Fibroblast of the conjunctiva (primary cell): ENCODE measurements at places on chromosomes 1 and 21.

DNA sequence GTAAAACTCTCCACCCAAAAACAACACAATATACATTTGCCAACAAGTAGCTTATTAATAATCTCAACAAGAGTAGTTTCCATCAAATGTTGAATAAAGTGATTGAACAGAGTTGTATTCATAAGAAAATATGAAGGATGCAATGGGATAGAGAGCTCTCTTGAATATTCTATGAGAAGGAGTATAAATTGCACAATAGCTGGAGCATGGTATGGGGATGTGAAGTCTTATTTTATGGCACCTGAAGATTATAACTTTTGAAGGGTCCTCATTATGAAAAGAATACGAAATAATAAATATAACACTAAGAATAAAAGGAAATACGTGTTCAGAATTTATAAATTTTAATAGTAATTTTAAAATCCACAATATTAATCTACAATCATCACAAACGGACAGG lies 1415.1 kb downstream of the KCNT2 start:
- no peak for DNase-seq

DNA sequence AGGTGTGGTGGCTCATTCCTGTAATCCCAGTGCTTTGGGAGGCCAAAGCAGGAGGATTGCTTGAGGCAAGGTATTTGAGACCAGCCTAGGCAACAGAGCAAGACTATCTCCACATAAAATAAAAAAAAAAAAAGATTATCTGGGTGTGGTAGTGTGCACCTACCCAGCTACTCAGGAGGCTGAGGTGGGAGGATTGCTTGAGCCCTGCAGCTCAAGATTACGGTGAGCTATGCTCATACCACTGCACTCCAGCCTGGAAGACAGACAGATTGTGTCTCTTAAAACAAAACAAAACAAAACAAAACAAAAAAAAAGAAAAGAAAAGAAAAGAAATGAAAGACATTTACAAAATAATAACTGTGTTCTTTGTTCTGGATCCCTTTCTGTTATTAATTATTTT lies 6.1 kb upstream of the TLCD4 start:
- no peak for DNase-seq

GRCh38 chr1:92992054-92992453 lies 30.8 kb upstream of the DIPK1A start:
- DNase-seq: no peak

DNA sequence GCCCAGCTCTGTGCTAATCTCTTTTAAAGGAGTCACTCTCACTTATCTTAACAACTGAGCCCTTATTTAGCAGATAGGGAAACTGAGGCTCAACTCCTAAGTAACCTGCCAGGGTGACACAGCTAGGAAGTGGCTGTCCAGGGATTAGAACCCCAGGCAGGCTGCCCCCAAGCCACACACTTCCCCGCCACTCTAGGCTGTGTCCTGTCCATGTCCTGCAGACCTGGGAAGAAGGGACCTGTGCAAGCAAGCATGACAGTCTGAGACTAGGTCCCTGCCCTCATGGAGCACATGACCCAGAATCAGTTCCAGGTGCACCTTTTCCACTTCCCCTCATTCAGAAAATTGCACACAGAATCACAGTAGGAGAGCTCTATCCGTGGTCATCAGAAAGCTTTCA lies 12.2 kb downstream of the KIAA1614 start:
- no peak for DNase-seq

GRCh38 chr1:78095593-78095992 lies 49.8 kb downstream of the GIPC2 start:
- peak; percentile 75 for DNase-seq

DNA sequence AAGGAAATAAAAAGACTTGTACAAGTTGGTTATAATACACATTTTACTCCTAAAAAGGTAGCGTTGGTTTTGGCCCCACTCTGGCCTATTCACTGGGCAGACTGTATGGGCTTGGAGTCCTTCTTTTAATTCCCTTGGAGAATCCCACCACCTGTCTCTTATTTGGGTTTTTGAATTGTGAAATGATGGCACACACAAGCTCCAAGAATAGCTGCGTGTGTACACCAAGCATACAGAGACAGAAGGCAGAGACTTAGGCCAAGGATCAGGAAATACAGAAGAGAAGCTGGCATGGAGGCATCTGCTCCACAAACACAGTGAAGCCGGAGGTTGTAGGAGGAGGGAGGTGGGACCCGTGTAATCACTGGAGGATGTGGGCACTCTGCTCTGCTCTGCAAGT lies 29.1 kb downstream of the DDR2 start:
- no peak for DNase-seq

GRCh38 chr21:44471341-44471740 lies 16.0 kb downstream of the LRRC3 start:
- DNase-seq: no peak

GRCh38 chr1:199909137-199909536 lies 118.4 kb upstream of the NR5A2 start:
- DNase-seq: no peak

GRCh38 chr21:26095131-26095530 lies 75.4 kb downstream of the APP start:
- DNase-seq: no peak

- no peak for DNase-seq
These were observed 434.6 kb upstream of the PRMT6 start for GRCh38 chr1:106621853-106622252.

- no peak for DNase-seq
These were observed 54.1 kb downstream of the KLHDC7A start for GRCh38 chr1:18534810-18535205.

DNA sequence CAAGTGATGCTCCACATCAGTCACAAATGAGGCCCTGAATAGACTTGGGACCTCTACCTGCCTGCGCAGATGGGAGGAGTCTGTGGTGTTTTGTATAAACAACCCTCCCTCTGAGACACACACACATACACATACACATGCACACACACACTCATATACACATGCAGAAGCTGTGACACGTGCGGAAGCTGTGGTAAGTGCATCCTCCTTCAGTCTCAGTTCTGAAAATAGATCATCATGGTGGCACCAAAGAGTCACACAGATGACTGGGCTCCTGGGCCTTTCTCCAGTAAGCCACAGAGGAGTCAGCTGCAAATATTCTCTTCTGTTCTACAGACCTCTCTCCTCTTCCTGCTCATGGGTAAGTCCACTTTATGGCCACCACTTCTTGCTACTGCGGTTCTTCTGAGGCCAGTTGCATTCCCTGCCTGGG lies at the start of gene LY9:
LY9 (plus strand) TSS at position 224 of the 433 bp plus-strand sequence; CDS start at position 238, 14 bp downstream.
- no peak for DNase-seq

- no peak for DNase-seq
These were observed 76.1 kb upstream of the KIAA0040 start for GRCh38 chr1:175268720-175269119.

DNA sequence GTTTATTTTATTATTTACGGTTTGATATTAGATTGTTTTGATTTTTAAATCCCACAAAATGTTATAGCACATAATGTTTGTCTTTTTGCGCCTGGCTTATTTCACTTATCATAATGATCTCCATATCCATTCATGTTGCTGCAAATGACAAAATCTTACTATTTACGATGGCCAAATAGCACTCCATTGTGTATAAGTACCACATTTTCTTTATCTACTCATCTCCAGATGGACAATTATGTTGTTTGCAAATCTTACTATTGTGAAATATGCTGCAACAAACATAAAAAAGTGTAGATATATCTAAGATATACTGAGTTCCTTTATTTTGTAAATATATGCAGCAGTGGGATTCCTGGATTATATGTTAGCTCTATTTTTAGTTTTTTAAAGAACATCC lies 1568.3 kb downstream of the AMY1C start:
- DNase-seq: no peak

DNA sequence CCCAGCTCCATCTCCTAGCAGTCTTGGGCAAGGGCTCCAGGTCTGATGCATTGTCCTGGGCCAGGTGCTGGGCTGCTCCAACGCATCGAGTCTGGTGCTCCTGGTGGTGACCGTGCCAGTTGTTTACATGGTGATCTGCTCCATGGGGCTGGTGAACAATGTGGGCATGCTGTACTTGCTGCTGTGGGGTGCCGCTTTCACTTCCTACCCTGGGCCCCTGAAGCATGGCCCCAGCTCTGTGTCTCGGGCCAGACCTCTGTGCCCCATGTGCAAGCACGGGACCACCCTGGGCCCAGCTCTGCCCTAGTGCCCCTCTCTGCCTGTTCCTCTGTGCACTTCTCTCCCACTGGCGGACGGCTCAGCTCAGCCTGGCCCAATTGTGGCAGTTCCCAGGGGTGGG lies 119.4 kb downstream of the MAST2 start:
- no peak for DNase-seq

DNA sequence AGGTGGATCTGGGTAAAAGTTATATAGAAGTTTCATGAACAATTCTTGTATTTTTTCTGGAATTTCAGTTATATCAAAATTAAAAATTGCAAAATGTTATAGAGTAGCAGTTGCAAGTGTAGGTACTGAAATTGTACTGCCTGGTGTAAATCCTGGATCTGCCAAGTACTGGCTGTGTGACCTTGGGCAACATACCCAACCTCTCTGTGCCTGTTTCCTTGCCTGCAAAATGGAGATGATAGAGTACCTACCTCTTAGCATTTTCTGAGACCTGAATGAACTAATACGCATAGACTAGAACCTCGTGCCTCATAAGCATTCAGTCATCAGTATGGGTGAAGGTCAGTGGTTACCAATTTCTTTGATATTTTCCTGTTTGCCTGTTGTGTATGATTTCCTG lies 290.0 kb upstream of the KAZN start:
- no peak for DNase-seq

- no peak for DNase-seq
These were observed 144.5 kb upstream of the DNAH14 start for GRCh38 chr1:224785040-224785328.

DNA sequence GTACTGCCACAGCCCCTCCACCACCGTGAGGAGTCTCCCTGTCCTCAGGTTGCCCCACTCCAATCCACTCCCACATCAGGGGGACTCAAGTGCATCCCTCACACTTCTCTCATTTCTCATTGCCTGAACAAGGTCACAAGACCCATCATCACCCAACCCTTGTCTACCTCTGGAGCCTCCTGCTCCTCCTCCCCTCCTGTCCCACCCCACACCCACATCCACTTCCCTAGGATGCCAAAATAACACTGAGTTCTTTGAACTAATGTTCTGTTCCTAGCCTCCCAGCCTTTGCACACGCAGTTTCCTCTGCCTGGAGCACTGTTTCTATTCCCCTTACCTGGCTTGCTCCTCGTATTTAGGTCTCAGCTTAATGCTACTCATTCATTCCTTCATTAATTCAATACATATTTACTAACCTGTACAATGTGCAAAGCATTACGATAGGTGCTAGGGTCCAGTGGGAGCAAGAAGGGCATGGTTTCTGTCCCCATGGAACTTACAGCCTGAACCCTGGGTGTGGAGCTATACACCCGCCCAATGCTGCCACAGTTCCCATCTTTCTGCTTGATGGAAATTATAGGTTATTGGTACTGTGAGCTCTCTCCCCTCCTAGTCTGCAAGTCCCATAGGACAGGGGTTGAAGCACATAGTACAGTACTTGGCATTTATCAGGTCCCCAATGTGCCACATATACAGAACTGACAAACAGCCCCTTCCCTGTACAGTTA lies 96.1 kb upstream of the GRIK3 start:
- DNase-seq: no peak

DNA sequence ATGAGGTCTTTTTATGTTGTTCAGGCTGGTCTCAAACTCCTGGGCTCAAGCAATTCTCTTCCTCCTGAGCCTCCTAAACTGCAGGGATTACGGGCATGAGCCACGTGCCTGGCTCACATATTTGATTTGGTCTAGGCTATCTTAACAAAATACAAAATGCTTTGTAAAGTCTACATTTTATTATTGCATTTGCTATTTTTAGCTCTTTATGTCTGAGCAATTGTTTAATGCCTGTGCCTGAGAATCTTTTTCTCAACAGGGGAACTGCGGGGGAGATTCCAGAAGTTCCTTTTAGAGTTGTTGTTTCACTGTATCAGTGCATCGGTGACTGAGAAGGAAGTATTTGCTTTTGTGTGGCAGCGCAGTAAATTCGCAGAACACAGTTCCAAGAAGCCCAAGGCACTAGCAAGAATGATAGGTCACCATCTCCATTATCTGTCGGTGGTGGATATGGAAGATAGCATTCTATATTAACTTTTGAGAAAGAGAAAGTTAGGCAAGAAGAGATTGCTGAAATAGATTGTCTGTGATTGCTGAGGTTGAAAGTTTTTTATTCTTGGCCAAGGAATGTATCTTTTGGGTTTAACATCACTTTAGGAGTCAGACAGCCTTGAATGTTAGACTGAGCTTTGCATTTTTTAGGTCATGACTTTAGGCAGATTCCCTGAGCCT lies 167.3 kb downstream of the PDE4B start:
- DNase-seq: no peak

DNA sequence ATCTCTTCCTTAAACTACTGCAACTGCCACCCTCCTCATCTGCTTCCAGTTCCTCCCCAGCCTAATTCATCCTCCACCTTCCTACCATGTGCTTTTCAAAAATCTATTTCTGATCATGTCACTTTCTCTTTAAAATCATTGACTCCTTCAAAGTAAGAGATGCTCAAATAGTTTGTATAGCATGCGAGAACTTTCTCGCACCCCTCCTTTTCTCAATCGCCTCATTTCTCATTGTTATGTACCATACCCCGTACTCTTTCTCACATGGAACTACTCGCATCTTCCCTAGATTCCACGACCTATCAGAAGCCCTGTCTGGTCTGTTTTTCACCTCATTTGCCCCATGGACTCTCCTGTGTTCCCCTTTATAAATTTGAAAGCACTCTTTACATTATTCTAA lies 238.2 kb downstream of the NRIP1 start:
- no peak for DNase-seq

DNA sequence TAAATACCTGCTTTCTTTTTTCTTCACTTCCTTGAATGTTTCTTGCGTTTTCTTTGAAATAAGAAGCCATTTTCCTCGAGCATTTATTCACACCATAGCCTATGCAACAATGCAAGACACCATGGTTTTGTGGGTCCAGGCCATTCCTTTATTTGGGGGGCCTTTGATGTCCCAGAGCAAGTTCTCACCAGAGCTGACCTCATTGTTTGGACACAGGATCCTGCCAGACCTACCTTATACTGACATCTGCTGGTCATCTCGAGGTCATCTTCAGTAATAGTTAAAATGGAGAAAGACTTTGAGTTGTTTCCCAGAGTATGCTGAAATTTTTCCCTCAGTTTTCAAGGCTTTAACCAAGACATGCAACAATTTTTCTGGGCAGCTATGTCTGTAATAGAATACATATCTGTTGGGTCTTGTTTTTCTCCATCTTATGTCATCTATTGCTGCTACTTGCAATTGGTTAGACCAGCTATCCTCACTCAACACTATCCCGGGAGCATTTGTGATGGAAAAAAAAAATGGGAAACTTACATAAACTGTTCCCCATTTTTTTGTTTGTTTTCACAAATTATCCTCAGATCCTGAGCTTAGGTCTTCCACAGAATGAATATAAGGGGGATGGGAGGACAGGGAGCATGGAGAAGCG lies 34.0 kb upstream of the BACE2 start:
- DNase-seq: peak; percentile 31

- no peak for DNase-seq
These were observed 17.8 kb downstream of the ORC1 start for GRCh38 chr1:52386458-52386857.

DNA sequence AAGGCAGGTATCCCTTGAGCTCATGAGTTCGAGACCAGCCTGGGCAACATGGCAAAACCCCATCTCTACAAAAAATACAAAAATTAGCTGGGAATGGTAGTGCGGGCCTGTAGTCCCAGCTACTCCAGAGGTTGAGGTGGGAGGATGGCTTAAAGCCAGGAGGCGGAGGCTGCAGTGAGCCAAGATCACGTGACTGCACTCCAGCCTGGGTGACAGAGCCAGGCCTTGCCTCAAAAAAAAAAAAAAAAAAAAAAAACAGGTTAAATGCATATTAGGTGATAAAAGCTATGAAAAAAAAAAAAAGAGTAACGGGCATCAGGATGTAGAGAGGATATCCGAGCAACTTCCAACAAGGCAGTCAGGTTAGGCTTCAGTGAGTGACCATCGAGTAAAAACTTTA lies 2.8 kb upstream of the SRRM1 start:
- no peak for DNase-seq
